ENCODE measurements at places on chromosomes 11 and 22. TPM values are rescaled to one million over a fixed set of nuclear protein-coding genes. Genes with fewer than 3 reads are reported as not detected.

The SCUBE2 gene
- 0.37 TPM for total RNA-seq

The TSKU gene
- 145 TPM for total RNA-seq

The HARBI1 gene
- total RNA-seq, result 7.7 TPM

The COMT gene
- 150 TPM for total RNA-seq

The FGF3 gene
- total RNA-seq, result not detected

The CRYBB1 gene
- total RNA-seq, result not detected

The DUSP8 gene
- total RNA-seq, result 0.74 TPM

The IL18 gene
- total RNA-seq, result 103 TPM

The CEP126 gene
- total RNA-seq, result 3.4 TPM

The TCN1 gene
- total RNA-seq, result 0.39 TPM

The RIC3 gene
- total RNA-seq, result 2.8 TPM

The SMIM35 gene
- total RNA-seq, result not detected

The SYT12 gene
- 22.6 TPM for total RNA-seq

The SLC22A8 gene
- total RNA-seq, result not detected

The KLHDC7B gene
- total RNA-seq, result 0.05 TPM

The FGF19 gene
- 0.12 TPM for total RNA-seq

The C11orf52 gene
- 0.09 TPM for total RNA-seq

The CBLIF gene
- total RNA-seq, result not detected

The CWF19L2 gene
- total RNA-seq, result 3.4 TPM

The FERMT3 gene
- total RNA-seq, result 1.2 TPM

The A4GALT gene
- total RNA-seq, result 23.4 TPM

The TMEM45B gene
- not detected for total RNA-seq

The C1QTNF4 gene
- 0.21 TPM for total RNA-seq

The CCDC157 gene
- total RNA-seq, result 3.2 TPM

The LSP1 gene
- total RNA-seq, result 3.1 TPM

The CALCA gene
- 0.15 TPM for total RNA-seq

The PHLDB1 gene
- total RNA-seq, result 7.3 TPM

The PRRG4 gene
- 1.7 TPM for total RNA-seq

The APOA4 gene
- total RNA-seq, result not detected

The CEND1 gene
- total RNA-seq, result 2.7 TPM

The PARVG gene
- 0.09 TPM for total RNA-seq

The CST6 gene
- total RNA-seq, result not detected

The C11orf86 gene
- 50.6 TPM for total RNA-seq

The ARHGAP32 gene
- total RNA-seq, result 4.9 TPM

The ZNF280B gene
- total RNA-seq, result 1.2 TPM

The DNAJB13 gene
- total RNA-seq, result 0.51 TPM

The PPP6R3 gene
- 51.9 TPM for total RNA-seq

The CRYBA4 gene
- total RNA-seq, result not detected

The SCGB2A2 gene
- total RNA-seq, result not detected

The NXPE4 gene
- not detected for total RNA-seq

The BEST1 gene
- total RNA-seq, result 1.2 TPM

Measured in A549 treated with Hydrocortisone at 1 μM for 4 hours (cell line).